ENCODE measurements at places on chromosomes 4 and X. TPM values are rescaled to one million over a fixed set of nuclear protein-coding genes. Genes with fewer than 3 reads are reported as not detected.

GRCh38 chr4:77076889-77077635, 1.3 kb upstream of the CCNI start:
- no peak for DNase-seq
- no peak overlapping the region for H3K4me3 ChIP-seq
- H3K27me3 ChIP-seq, result no peaks in the 10 kb centered on the region

The EVC2 gene
- 0.68 TPM for total RNA-seq

The SHOX gene
- not detected for total RNA-seq

DNA sequence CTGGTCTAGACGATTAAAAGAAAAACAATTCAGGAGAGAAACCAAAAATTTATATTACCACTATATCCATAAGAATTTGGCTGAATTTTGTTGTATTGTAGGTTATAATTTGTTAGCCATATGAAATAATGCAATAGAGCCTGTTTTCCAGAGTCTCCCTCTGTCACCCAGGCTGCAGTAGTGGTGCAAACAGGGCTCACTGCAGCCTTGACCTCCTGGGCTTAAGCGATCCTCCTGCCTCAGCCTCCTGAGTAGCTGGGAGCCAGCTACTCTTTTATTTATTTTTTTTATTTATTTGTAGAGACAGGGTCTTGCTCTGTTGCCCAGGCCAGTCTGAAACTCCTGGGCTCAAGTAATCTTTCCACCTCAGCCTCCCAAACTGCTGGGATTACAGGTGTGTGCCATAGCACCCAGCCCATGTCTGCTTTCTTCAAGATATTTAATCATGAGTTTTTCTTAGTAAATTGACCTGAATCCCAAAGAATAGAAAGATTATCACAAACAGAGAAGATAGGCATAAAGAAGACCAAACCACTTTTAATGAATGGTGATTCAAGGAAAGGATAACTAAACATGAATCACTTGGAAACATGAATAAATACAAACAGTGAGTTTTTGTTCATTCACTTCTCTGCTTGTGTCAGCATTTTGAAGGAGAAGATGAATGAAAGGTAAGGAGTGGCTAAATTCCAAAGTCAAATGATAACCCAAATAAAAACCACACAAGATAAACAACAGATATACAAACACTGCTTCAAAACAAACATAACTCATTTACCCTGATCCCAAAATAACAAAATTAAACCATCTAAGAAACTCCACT, 82.1 kb downstream of the PPP3CA start:
- H3K27me3 ChIP-seq, result no peaks in the 10 kb centered on the region
- peaks cover 8% of the 10 kb centered on the region for H3K4me1 ChIP-seq
- H3K36me3 ChIP-seq, result peaks cover 2% of the 10 kb centered on the region
- H3K27ac ChIP-seq, result no peak overlapping the region

DNA sequence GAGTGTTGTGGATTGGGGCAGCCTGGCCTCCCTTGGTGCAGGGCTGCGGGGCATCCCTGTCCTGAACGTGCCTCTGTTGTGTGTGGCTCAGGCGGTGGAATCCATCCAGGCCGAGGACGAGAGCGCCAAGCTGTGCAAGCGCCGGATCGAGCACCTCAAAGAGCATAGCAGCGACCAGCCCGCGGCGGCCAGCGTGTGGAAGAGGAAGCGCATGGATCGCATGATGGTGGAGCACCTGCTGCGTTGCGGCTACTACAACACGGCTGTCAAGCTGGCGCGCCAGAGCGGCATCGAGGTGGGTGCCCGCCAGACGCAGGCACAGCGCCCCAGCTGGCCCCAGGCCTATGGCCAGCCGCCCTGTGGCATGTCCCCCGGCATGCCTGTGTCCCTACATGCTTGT, 25.6 kb downstream of the MAEA start:
- DNase-seq, result no peak
- peaks cover 32% of the 10 kb centered on the region for H3K36me3 ChIP-seq
- no peak overlapping the region for H3K27ac ChIP-seq

DNA sequence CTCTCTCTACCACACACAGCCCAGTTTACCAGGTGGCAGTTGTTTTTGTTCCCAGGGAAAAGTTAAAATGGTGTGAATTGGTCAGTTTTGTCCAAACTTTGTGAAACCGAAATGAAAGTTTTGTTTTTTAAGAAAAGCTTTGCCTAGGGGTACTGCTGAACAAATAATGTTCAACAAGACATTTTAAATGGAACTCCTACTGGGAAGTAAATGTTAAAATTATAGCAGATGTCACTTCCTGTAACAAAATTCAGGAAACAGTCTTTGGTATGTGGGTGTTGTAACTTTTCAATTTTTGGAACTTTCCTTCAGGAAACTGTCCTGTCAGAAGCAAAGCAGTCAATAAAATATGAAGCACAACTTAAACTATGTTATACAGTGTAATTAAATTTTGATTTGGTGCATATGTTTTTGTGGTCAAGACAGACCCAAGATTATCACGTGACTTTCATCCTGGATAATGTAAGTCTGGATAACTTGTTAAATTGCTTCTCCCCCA, 79.5 kb downstream of the AFF1 start:
- no peaks in the 10 kb centered on the region for H3K27me3 ChIP-seq
- no peak for DNase-seq
- peaks cover 58% of the 10 kb centered on the region for H3K4me1 ChIP-seq

The CTAG2 gene
- total RNA-seq, result 21.0 TPM

GRCh38 chr4:78654807-78655206, 103.2 kb downstream of the ANXA3 start:
- no peaks in the 10 kb centered on the region for H3K27me3 ChIP-seq
- peaks cover 37% of the 10 kb centered on the region for H3K4me1 ChIP-seq
- no peak for DNase-seq
- no peak overlapping the region for H3K4me3 ChIP-seq
- no peak overlapping the region for H3K27ac ChIP-seq

DNA sequence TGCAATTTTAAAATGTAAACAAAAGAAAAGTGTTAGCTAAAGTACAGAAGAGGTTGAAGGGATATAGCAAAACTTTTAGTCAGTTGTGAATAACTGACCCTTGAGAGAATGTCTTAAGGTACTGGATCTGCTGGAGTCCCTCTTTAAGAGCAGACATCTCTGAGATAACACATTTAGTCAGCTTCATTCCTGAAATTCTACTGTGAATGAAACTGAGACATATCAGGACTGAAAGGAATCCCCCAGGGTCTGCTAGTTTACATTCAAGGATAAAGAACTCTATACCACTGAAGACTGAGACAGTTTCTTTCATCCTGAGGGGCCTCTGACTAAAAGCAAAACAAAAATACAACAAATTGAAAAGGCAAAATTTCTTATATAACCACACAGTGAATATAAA, 54.4 kb downstream of the PGRMC1 start:
- H3K4me1 ChIP-seq, result no peaks in the 10 kb centered on the region
- no peak overlapping the region for H3K4me3 ChIP-seq
- DNase-seq, result no peak
- H3K27ac ChIP-seq, result no peak overlapping the region
- peaks cover 10% of the 10 kb centered on the region for H3K27me3 ChIP-seq
- no peaks in the 10 kb centered on the region for H3K36me3 ChIP-seq

The CYLC1 gene
- not detected for total RNA-seq

- no peaks in the 10 kb centered on the region for H3K36me3 ChIP-seq
- no peak for DNase-seq
- no peak overlapping the region for H3K4me3 ChIP-seq
- H3K27me3 ChIP-seq, result peaks cover 6% of the 10 kb centered on the region
- H3K27ac ChIP-seq, result no peak overlapping the region
Measured at GRCh38 chr4:163382178-163382869, 38.6 kb downstream of the NPY5R start.

DNA sequence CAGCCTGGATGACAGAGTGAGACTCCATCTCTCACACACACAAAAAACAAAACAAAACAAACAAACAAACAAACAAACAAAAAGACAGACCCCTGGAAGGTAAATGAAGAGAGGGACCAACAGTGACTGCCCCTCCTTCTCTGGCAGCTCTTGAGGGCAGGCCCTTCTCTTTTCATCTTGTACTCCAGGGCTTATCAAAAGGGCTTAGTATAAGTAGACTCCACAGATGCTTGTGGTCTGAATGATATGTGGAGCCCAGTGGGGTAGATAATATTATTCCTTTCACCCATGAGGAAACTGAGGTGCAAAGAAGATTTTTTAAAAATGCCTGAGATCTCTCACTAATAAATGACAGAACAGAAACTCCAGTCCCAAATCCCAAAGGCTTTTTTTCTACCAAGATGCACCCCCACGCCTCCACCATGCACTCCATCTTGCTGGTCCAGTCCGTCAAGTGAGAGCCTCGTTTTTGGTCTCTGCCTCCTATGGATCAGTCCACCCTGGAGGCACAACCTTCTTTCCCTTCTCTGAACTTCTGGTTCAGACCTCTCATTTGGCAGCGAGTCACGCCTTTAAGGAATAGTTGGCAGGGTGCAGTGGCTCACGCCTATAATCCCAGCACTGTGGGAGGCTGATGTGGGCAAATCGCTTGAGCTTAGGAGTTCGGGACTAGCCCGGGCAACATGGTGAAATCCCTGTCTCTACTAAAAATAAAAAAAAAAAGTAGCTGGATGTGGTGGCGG, 17.0 kb upstream of the CHRNA9 start:
- H3K27ac ChIP-seq, result peak overlapping the region; percentile 71
- peaks cover 36% of the 10 kb centered on the region for H3K4me1 ChIP-seq
- no peak for DNase-seq
- no peaks in the 10 kb centered on the region for H3K27me3 ChIP-seq
- peak overlapping the region; percentile 15 for H3K4me3 ChIP-seq

DNA sequence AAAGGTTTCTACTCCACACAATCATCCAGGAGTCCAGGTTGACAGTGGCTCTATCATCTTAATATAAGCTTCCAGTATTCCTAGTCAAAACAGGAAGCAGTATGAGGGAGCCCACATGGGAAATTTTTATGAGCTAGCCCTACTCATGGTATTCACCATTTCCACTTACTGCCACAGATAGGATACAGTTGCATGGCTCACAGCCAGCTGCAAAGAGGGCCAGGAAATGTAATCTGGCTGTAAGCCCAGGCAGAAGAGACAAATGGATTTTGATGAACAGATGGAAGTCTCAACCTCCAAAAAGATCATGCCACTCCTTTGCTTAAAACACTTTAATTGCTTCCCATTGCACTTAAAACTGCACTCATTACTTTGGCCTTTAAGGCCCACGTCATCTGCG, 150.6 kb downstream of the ADAMTS3 start:
- no peaks in the 10 kb centered on the region for H3K4me1 ChIP-seq
- H3K27me3 ChIP-seq, result no peaks in the 10 kb centered on the region
- H3K4me3 ChIP-seq, result no peak overlapping the region

GRCh38 chrX:71393919-71394318, 27.8 kb downstream of the TAF1 start:
- peaks cover 31% of the 10 kb centered on the region for H3K36me3 ChIP-seq
- DNase-seq, result no peak
- H3K4me1 ChIP-seq, result no peaks in the 10 kb centered on the region
- H3K4me3 ChIP-seq, result no peak overlapping the region

- peaks cover 18% of the 10 kb centered on the region for H3K4me1 ChIP-seq
- H3K27ac ChIP-seq, result no peak overlapping the region
- DNase-seq, result no peak
- H3K36me3 ChIP-seq, result no peaks in the 10 kb centered on the region
- no peak overlapping the region for H3K4me3 ChIP-seq
Measured at GRCh38 chr4:144648042-144648441, 2.1 kb downstream of the HHIP start.

- no peaks in the 10 kb centered on the region for H3K27me3 ChIP-seq
- H3K4me1 ChIP-seq, result no peaks in the 10 kb centered on the region
- no peak overlapping the region for H3K4me3 ChIP-seq
- H3K36me3 ChIP-seq, result no peaks in the 10 kb centered on the region
- DNase-seq, result no peak
- H3K27ac ChIP-seq, result no peak overlapping the region
Measured at GRCh38 chrX:87525771-87526229, 8.2 kb downstream of the KLHL4 start.

- no peaks in the 10 kb centered on the region for H3K36me3 ChIP-seq
- H3K27me3 ChIP-seq, result peaks cover 12% of the 10 kb centered on the region
- DNase-seq, result no peak
- H3K4me1 ChIP-seq, result no peaks in the 10 kb centered on the region
- no peak overlapping the region for H3K4me3 ChIP-seq
- H3K27ac ChIP-seq, result no peak overlapping the region
Measured at GRCh38 chr4:165367040-165367439, 11.8 kb upstream of the CPE start.

- no peaks in the 10 kb centered on the region for H3K36me3 ChIP-seq
- H3K4me3 ChIP-seq, result no peak overlapping the region
- DNase-seq, result no peak
- peaks cover 19% of the 10 kb centered on the region for H3K27me3 ChIP-seq
Measured at GRCh38 chr4:26050212-26050643, 136.2 kb downstream of the SMIM20 start.

The GAGE12E gene
- total RNA-seq, result not detected

The USP17L10 gene
- not detected for total RNA-seq

GRCh38 chrX:106752101-106752678, 25.7 kb downstream of the RNF128 start:
- DNase-seq, result no peak
- H3K4me1 ChIP-seq, result no peaks in the 10 kb centered on the region
- no peak overlapping the region for H3K27ac ChIP-seq
- peaks cover 2% of the 10 kb centered on the region for H3K27me3 ChIP-seq
- H3K36me3 ChIP-seq, result no peaks in the 10 kb centered on the region

The MYL5 gene
- total RNA-seq, result 21.5 TPM

DNA sequence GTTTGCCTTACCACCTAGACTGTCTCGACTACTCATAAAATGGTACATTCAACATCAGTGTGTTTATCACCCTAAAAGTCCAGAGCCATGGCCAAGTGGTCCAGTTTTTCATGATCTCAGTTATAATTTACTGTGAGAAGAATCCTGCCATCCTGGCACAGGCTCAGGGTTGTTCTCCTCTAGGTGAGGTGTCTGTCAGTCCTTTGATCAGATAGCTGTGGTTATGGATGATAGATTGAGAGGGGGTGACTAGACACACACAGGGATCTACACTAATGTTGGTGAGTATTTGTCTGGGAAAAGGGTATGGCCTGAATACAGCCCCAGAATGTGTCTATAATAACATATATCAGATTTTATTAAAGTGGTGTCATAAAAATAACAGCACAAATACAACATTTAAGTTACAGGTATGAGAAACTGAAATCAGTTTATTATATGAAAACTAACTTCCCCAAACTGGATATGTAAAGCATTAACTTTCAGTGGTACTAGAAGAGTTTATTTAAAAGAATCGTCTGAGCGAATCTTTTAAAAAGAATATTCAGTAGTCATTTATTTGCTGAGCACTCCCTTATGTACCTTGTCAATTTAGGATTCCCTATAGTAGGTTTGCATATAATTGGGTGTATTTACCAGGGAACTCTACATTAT, 93.3 kb downstream of the STIM2 start:
- no peak overlapping the region for H3K27ac ChIP-seq
- H3K4me1 ChIP-seq, result peaks cover 7% of the 10 kb centered on the region
- H3K4me3 ChIP-seq, result no peak overlapping the region
- H3K27me3 ChIP-seq, result no peaks in the 10 kb centered on the region
- no peak for DNase-seq

The FBXO8 gene
- 20.6 TPM for total RNA-seq

- no peaks in the 10 kb centered on the region for H3K27me3 ChIP-seq
- H3K4me3 ChIP-seq, result no peak overlapping the region
- H3K4me1 ChIP-seq, result no peaks in the 10 kb centered on the region
- no peaks in the 10 kb centered on the region for H3K36me3 ChIP-seq
Measured at GRCh38 chr4:125456075-125456474, 141.3 kb downstream of the FAT4 start.

The FAM184B gene
- not detected for total RNA-seq

The PTCHD1 gene
- not detected for total RNA-seq
